ENCODE measurements at places on chromosomes 7 and 10. TPM values are rescaled to one million over a fixed set of nuclear protein-coding genes. Genes with fewer than 3 reads are reported as not detected.

GRCh38 chr10:49803988-49804387, 41.9 kb upstream of the OGDHL start:
- DNase-seq = no peak

- no peak for DNase-seq
These were observed 194.0 kb downstream of the DOCK4 start for GRCh38 chr7:112012242-112012641.

The FRAT1 gene
- total RNA-seq = 2.4 TPM

DNA sequence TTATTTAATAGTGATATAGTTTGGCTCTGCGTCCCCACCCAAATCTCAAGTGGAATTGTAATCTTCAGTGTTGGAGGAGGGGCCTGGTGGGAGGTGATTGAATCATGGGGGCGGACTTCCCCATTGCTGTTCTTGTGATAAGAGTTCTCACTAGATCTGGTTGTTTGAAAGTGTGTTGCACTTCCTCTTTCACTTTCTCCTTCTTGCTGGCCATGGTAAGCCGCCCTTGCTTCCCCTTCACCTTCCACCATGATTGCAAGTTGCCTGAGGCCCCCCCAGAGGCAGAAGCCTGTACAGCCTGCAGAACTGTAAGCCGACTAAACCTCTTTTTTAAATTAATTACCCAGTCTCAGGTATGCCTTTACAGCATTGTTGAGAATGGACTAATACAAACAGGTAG, 101.4 kb downstream of the MTPAP start:
- no peak for DNase-seq

GRCh38 chr7:133511252-133511651, 258.4 kb downstream of the EXOC4 start:
- no peak for DNase-seq
